ENCODE measurements at places on chromosomes 3 and 15. TPM values are rescaled to one million over a fixed set of nuclear protein-coding genes. Genes with fewer than 3 reads are reported as not detected.

The LSG1 gene
- polyA plus RNA-seq: 9.9 TPM

The CLASP2 gene
- polyA plus RNA-seq: 13.9 TPM

The TRIM69 gene
- polyA plus RNA-seq: 18.2 TPM

The NDN gene
- 0.56 TPM for polyA plus RNA-seq

The LMAN1L gene
- not detected for polyA plus RNA-seq

The CYP11A1 gene
- not detected for polyA plus RNA-seq

The RBPMS2 gene
- not detected for polyA plus RNA-seq

The PRICKLE2 gene
- not detected for polyA plus RNA-seq

The MAP2K5 gene
- polyA plus RNA-seq: 10.6 TPM

- no peak overlapping the region for H3K27ac ChIP-seq
- no peak overlapping the region for H3K4me3 ChIP-seq
- DNase-seq: no peak
- no peaks in the 10 kb centered on the region for H3K27me3 ChIP-seq
- no peaks in the 10 kb centered on the region for H3K36me3 ChIP-seq
Observed at GRCh38 chr15:42665827-42666226, 71.1 kb downstream of the CDAN1 start.

- DNase-seq: no peak
- no peak overlapping the region for H3K27ac ChIP-seq
- H3K27me3 ChIP-seq: no peaks in the 10 kb centered on the region
Observed at GRCh38 chr15:100937171-100937570, 18.0 kb downstream of the LRRK1 start.

GRCh38 chr15:50854601-50855490, 53.6 kb upstream of the AP4E1 start:
- peaks cover 5% of the 10 kb centered on the region for H3K4me1 ChIP-seq
- no peak overlapping the region for H3K4me3 ChIP-seq
- peak; percentile 29 for DNase-seq
- no peaks in the 10 kb centered on the region for H3K36me3 ChIP-seq

DNA sequence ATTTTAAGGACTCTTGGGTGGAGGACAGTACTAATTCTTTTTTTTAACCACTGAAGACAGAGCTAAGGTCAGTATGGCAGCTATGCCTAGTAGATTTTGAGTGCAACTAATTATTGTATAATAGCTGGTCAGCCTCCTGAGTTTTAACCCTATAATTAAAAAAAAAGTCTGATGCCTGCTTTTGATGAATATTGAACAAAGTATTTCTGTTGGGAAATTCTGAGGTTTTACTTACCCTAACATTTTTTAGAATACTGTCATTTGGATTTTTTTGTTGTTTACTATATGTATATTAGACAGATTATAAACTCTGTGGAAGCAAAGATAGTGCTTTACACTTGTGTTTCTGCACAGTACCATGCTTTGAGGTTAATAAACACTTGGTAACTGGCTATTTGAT, 20.8 kb downstream of the TCF12 start:
- H3K4me3 ChIP-seq: no peak overlapping the region
- H3K4me1 ChIP-seq: peaks cover 6% of the 10 kb centered on the region
- H3K27ac ChIP-seq: peak overlapping the region; percentile 38

DNA sequence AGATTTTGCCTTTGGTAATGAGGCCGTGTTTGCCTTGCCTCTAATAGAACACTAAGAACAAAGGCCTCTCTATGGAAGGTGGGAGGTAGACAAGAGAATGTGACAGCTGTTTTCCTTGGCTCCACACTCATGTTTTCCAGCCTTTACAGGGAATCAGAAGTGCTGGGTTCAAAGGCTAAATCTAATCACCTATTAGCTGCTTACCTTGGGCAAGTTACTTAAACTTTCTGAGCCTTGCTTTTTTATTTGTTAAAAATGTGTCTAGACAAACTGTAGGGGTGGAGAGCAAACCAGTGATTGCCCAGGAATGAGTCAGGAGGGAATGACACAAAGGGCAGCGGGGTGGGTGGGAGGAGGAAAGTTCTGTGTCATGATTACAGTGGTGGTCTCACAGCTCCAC, 179.0 kb downstream of the P3H2 start:
- H3K27me3 ChIP-seq: no peaks in the 10 kb centered on the region
- H3K4me1 ChIP-seq: no peaks in the 10 kb centered on the region
- no peak overlapping the region for H3K4me3 ChIP-seq
- no peaks in the 10 kb centered on the region for H3K36me3 ChIP-seq

DNA sequence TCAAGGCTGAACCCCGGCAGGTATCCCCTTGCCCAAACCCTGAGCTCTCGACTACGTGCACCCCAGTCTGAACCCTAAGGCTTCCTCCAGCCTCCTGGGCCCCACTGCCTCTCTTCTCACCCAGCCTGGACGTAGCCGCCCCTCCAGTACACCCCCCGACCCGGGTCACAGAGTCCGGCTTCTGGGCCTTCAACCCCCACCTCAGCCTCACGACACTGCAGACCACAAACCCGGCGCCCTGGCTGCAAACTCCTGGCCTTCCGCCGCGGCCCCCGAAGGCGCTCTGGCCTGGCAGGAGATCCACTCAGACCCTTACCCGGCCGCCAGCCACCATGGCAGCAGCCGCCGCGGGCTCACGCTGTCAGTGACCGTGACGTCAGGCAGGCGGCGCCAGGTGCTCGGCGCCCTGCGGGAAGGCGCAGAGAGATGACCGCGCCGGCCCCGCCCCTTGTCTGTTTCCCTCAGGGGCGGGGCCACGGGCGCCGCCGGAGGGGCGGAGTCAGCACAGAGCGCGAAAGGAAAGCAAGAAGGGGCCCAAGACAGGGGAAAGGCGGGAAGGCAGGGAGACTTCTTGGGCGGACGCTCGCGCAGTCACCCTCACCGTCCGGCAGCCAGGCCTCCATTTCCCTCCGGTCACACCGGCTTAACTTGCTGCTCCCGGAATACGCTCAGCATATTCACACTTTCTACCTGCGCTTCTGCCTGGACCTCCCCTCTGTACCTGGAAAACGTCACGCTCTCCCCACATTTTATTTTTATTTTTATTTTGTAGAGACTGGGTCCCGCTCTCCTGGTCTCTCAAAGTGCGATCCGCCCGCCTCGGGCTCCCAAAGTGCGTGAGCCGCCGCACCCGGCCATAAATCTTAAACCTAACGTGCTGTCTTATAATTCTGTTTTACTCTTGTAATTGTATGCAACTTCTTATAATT, at the start of gene RMDN3:
RMDN3 (minus strand) TSS at position 372 of the 929 bp plus-strand sequence. CDS start 471 bp downstream, outside the sequence.
- peaks cover 18% of the 10 kb centered on the region for H3K4me1 ChIP-seq
- peak within 1 kb of the TSS; percentile 55 for H3K4me3 ChIP-seq
- H3K36me3 ChIP-seq: peaks cover 22% of the 10 kb centered on the region
- H3K27me3 ChIP-seq: no peaks in the 10 kb centered on the region
- H3K27ac ChIP-seq: peak within 1 kb of the TSS; percentile 46

DNA sequence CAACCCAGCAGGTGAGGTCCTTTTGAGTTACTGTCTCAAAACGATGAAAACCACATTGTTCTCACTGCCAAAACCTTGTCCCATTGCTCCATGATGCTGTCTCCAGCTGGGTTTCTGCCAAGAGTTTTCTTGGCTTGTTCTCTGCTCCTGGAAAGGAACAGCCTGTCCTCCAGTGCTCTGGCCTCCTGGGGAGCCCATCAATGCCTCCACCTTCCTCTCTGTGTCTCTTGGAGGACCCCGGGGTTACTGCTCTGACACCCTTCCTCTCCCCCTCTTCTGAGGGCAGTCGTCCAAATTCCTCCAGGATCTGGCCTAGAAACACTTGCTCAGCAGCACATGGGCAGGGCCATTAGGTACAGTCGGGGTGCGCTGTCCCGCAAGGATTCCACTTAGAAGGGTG, 63.9 kb upstream of the RGMA start:
- H3K4me1 ChIP-seq: no peaks in the 10 kb centered on the region
- no peak for DNase-seq
- no peaks in the 10 kb centered on the region for H3K36me3 ChIP-seq
- H3K27me3 ChIP-seq: peaks cover 2% of the 10 kb centered on the region

- no peak overlapping the region for H3K27ac ChIP-seq
- DNase-seq: no peak
- no peaks in the 10 kb centered on the region for H3K36me3 ChIP-seq
- no peaks in the 10 kb centered on the region for H3K4me1 ChIP-seq
- no peak overlapping the region for H3K4me3 ChIP-seq
Observed at GRCh38 chr15:76961268-76962011, 29.9 kb downstream of the RCN2 start.

GRCh38 chr15:70647396-70647795, 116.0 kb downstream of the UACA start:
- no peaks in the 10 kb centered on the region for H3K27me3 ChIP-seq
- H3K4me1 ChIP-seq: no peaks in the 10 kb centered on the region
- no peak overlapping the region for H3K27ac ChIP-seq
- H3K36me3 ChIP-seq: no peaks in the 10 kb centered on the region
- DNase-seq: no peak

DNA sequence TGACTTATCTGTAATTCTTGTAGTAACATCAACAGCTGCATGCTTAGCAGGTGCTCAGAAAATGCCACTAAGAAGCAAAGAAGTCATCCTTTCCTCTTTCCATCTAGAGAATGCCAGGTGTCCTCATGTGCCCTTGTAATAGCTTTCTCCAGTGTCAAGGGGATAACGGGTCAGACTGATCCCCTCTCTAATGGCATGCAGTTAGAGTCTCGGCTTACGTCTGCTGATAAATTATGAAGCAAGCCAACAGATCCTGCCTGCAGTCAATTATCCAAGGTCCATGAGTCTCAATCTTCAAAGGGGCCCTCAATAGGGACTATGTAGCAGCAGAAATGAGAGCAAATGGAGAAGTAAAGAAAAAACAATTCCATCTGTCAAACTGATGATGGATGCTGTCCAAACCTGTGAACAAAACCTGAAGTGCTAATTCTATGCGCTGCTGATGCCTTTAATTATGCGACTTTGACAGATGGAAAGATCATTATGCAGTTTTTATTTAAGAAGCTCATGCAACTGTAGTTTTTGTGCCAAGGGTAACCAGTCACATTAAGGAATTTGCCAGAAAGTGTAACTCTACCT, 162.8 kb upstream of the PEX5L start:
- H3K36me3 ChIP-seq: no peaks in the 10 kb centered on the region
- no peaks in the 10 kb centered on the region for H3K4me1 ChIP-seq
- H3K27ac ChIP-seq: no peak overlapping the region
- DNase-seq: no peak
- H3K4me3 ChIP-seq: no peak overlapping the region

GRCh38 chr15:99443768-99444446, 121.9 kb upstream of the MEF2A start:
- no peaks in the 10 kb centered on the region for H3K27me3 ChIP-seq
- H3K27ac ChIP-seq: no peak overlapping the region
- no peaks in the 10 kb centered on the region for H3K4me1 ChIP-seq
- no peaks in the 10 kb centered on the region for H3K36me3 ChIP-seq
- H3K4me3 ChIP-seq: no peak overlapping the region

DNA sequence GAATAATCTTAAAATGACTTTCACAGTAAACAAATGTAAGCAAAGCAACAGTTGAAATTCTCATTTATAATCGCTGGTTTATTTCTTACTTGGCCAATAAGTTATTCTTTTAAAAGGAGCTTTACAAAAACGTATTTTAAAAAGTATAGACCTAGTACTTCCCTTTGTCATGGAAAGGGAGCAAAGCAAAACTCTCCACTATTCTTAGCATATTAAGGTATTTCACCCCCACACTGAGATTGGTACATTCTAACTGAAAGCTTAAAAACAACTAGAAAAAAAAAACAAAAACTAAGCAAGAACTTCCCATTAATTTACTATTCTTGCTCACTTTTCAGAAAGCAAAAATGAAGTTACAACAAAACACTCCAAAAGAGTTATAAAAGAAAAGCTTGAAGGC, 1.5 kb downstream of the ATG3 start:
- peaks cover 46% of the 10 kb centered on the region for H3K4me1 ChIP-seq
- H3K36me3 ChIP-seq: peaks cover 7% of the 10 kb centered on the region
- H3K4me3 ChIP-seq: peak overlapping the region; percentile 58
- peak overlapping the region; percentile 98 for H3K27ac ChIP-seq
- H3K27me3 ChIP-seq: no peaks in the 10 kb centered on the region

DNA sequence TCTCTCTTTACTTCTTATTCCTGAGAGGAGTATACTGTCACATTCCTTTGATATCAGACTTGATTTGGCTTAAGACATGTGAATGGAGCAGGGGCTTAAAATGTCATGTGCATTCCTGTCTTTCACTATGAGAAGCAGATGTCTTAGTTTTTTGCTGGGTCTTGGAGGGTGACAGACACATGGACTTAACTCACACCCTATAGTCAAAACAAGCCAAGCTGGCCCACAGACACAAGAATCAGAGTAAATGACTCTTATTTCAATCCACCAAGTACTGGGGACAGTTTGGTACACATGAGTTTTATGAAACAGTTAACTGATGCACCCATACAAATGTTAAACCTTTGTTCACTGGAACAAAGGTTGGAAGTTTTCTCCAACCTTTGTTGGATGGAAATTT, 1024.1 kb upstream of the CFAP20DC start:
- H3K4me1 ChIP-seq: no peaks in the 10 kb centered on the region
- H3K27ac ChIP-seq: no peak overlapping the region
- H3K36me3 ChIP-seq: no peaks in the 10 kb centered on the region
- H3K27me3 ChIP-seq: no peaks in the 10 kb centered on the region
- H3K4me3 ChIP-seq: no peak overlapping the region

Measured in CD14-positive monocyte (primary cell).